NCI-H2107 (cell line): ENCODE measurements at places on chromosomes 7 and 10.

- no peak for DNase-seq
These were observed 16.2 kb upstream of the BRAF start for GRCh38 chr7:140940898-140941297.

- no peak for DNase-seq
These were observed 317.3 kb upstream of the CACNA2D1 start for GRCh38 chr7:82760831-82761230.

GRCh38 chr10:22349755-22350154 is 4.5 kb downstream of the SPAG6 start:
- DNase-seq: no peak

DNA sequence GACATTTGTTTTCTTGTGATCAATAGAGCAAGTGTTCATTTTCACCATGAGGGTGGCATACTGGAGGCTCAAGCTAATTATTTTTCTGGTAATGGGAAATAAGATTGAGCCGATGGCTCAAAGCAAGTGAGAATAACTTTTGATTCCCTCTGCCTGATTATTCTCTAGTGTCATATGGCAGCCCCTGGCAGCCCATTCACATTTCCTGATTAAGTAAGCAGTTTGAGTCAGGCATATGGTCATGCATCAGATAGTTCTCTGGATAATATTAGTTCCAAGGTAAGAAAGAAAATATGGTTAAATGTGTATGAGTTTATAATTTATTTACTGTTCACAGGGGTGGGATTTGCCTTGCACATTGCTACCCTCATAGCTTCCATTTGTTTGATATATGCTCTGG is 109.2 kb downstream of the DYNC1I1 start:
- DNase-seq: no peak

GRCh38 chr7:143279186-143280098 is 5.3 kb upstream of the TMEM139 start:
- no peak for DNase-seq

GRCh38 chr7:45977256-45977780 is 56.2 kb upstream of the IGFBP3 start:
- no peak for DNase-seq

DNA sequence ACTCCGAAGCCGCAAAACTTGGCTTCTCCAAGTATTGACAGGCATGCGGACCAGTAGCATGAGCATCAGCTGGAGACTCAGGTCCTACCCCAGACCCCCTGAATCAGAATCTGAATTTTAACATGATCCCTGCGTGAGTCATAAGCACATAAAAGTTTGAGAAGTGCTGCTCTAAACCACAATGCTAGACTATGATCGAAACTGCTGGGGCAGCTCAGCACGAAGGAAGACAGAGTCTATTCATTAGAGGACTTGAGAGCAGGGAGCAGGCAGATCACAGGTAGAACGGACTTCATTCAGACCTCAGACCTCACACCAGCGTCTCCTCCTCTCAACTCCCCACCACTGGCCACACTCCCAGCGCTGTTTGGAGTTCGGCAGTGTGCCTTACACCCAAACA is 16.9 kb downstream of the CAMK2G start:
- DNase-seq: no peak

GRCh38 chr7:46321556-46322205 is 400.6 kb upstream of the IGFBP3 start:
- no peak for DNase-seq

- no peak for DNase-seq
These were observed 131.2 kb downstream of the PRKAG2 start for GRCh38 chr7:151745706-151746105.

GRCh38 chr7:50983850-50984249 is 201.2 kb upstream of the GRB10 start:
- no peak for DNase-seq

- DNase-seq: no peak
These were observed 218.3 kb upstream of the GRB10 start for GRCh38 chr7:51000956-51001355.

DNA sequence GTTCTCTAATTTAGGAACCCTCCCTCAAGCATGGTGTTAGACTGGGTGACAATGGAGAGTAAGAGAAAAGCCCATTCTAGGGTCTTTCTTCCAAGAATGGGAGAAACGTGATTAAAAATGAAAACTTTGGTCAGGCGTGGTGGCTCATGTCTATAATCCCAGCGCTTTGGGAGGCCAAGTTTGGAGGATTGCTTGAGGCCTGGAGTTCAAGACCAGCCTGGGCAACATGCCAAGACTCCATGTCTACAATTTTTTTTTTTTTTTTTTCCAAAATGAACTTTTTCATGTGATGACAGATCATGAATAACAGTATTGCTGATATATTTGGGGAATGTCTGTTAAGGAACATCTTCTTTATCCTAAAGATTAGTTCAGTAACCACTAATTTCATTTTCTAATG is 194.6 kb downstream of the MLLT10 start:
- DNase-seq: no peak

DNA sequence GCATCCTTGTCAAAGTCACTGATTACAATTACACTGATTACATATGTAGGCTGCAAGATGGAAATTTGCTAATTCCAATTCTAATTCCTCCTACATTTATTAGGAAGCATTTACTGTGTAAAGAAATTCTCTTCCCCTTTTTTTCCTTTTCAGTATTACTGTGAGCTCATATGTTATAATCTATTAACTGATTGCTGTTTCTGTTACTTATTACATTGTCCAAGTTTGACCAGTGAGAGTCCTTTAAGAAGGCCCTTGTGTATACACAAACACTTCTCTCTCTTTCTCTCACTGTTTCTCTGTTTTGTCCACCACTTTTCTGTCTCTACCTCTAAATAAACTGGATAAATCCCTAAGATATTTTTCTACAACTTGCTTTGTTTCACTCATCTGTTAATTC is 31.5 kb downstream of the PHF14 start:
- no peak for DNase-seq

GRCh38 chr10:24952707-24953645 is 570 bp upstream of the PRTFDC1 start:
- DNase-seq: no peak

GRCh38 chr10:112275512-112276245 is 7.5 kb upstream of the TECTB start:
- no peak for DNase-seq

DNA sequence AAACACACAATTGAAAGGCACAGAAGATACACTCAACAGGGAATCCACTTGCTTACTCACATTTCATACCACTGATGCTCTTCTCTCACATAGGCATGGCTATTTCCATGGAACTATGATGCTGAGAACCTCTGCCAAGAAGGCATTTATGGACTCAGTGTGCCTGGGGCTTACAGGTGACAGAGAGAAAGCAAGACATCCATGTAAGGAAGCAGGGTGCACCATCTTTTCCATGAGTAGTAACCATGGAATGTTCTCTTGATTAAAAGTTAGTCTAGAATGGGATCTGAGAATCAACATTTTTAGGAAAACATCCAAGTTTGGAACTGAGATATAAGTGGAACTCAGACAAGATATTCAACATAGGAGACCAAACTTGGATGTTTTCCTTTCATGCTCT is 52.5 kb upstream of the MACC1 start:
- DNase-seq: no peak

DNA sequence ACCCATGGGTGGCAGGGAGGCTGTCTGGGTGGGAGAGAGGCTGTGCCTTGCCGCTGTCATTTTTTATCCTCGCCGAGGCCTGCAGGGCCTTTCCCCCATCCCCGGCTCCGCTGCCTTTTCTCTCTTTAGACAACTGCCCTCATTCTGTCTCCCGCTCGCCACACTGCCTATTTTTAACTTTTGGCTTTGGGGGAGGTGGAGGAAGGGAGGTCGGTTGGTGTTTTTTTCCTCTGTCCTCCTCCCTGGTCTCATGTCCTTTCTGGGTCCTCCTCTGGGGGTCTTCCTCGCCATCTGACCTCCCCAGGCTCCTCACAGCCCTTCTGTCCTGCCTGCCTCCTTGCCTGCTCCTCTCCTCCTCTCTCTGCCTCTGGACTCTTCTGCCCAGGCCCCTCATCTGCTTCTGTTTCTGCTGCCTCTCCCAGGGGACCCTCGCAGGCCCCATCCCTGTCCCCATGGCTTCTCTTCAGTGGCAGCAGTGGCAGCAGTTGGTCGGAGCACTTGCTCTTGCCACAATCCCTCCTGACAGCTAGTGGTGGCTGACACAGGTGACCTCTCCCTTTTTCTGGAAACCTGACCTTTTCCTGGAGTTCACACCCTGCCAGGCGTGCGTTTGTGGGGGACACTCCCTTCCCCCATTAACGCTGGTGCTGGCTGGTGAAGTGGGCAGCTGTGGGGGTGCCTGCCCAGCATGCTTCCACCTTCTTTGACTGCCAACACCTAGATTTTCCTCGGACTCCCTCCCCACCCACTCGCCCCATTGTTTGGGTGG is 19.5 kb upstream of the PCBD1 start:
- DNase-seq: no peak

DNA sequence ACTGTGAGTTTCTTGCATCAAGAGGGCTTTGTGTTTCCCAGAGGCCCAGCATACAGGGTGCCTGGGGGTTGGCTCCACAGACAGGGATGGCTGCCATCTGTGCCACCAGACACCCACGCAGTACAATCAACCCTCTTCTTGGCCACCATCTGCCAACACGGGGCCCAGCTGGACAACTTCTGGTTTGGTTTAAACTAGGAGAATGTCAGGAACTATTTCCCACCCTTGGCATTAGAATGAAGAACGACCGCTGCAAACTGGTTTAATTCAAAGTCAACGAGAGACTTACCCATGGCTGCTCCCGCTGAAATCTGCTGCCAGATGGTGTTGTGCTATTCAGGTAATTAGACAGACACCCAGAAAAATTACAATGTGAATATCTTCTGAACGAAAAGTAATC is 27.8 kb downstream of the NMT2 start:
- DNase-seq: no peak

DNA sequence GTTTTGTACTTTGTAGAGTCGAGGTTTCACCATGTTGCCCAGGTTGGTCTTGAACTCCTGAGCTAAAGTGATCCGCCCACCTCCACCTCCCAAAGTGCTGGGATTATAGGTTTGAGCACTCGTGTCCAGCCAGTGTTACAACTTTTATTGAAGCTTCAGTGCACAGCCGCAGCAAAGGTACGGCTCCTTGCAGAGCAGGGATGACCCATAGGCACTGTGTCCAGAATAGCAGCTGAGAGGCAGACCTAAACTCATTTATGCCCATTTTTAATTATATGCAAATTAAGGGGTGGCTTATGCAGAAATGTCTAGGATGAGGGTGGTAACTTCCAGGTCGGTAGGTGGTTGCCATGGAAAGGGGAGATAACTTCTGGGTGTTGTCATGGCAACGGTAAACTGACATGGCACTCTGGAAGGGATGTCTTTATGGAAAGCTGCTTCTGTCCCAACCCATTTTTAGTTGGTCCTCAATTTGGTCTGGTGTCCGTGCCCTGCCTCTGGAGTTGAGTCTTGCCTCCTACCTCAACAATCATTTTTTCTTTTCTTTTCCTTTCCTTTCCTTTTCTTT is 22.7 kb downstream of the NYAP1 start:
- no peak for DNase-seq

GRCh38 chr10:130507461-130507860 is 371.3 kb downstream of the GLRX3 start:
- DNase-seq: no peak

DNA sequence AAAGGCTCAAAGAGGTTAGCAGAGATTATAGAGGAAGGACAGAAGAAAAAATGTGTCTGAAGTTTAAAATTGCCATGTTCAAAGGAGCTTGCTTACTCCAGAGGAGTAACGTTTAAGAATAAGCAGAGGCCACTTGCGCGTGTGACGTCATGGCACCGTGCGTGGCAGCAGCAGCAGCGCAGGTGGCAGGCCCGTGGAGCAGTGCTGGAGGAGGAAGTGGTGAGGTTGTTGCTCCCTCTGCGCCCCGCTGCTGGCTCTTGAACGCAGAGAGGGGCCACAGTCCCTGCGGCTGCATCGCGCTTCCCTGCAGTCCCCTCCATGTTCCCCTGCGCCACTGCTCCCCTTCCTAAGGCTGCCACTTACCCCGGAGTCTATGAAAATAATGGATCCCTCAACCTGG is 37.5 kb downstream of the GDI2 start:
- no peak for DNase-seq

GRCh38 chr10:112363696-112364688 is 9.9 kb upstream of the ACSL5 start:
- no peak for DNase-seq

DNA sequence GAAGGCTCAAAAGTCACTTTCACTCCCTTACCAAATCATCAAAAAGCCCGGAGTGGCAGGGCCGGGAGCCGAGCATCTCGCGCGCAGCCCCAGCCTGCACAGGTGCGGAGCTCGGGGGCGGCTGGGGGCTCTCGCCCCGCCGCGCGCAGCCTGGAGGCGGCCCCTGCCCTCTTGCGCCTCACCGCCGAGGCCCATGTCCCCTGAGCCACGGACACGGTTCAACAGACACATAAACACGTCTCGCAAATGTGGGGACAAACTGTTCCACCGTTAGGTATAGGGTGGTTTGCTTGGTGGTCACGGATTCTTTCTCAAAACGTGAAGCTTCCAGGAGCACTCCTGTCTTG is 700 bp downstream of the GSAP start:
- DNase-seq: peak; percentile 11

GRCh38 chr10:9390516-9390915 is 1336.0 kb downstream of the GATA3 start:
- no peak for DNase-seq

DNA sequence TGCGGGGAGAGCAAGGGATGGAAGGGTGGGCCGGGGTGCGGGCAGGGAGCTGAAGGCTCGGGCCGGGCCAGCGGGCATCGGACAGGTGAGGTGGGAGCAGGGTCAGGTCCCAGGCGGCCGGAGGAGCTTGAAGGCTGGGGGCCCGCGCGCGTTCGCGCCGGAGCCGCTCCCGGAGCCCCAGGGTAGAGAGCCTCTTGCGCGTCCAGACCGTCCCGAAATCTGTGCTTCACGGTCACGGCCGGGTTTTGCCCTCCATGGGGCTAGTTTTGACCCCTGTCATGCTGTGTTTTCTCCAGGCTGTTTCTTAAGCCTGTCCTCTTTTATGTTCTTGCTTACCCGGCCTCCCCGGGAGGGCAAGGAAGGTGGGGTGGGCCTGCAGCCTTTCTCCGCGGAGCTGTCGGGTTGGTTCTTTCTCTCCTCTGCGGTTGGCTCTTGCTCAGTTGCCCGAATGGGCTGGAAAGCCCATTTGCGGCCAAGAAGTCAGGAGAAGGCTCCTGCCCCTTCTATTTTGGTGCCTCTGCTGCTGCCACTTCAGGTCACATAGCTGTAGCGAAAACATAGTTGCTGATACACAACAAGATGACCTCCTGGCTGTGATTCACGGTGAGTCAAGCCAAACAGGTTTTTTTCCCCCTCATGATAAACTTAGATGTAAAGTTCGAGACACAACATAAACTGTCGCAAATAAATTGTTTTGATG is 650 bp downstream of the UBE2D1 start:
- DNase-seq: no peak
